Stimulated activated CD4-positive, alpha-beta T cell treated with anti-CD3 and anti-CD28 coated beads, Interleukin-1b, Interleukin-23, amount 100 ng/mL, for 24 hours (primary cell): ENCODE measurements at places on chromosomes 13 and 19.

- peak; percentile 9 for DNase-seq
Observed at GRCh38 chr19:53977991-53978731, 13.3 kb upstream of the CACNG6 start.

GRCh38 chr19:55087542-55087901, 11.9 kb downstream of the EPS8L1 start:
- DNase-seq: no peak

DNA sequence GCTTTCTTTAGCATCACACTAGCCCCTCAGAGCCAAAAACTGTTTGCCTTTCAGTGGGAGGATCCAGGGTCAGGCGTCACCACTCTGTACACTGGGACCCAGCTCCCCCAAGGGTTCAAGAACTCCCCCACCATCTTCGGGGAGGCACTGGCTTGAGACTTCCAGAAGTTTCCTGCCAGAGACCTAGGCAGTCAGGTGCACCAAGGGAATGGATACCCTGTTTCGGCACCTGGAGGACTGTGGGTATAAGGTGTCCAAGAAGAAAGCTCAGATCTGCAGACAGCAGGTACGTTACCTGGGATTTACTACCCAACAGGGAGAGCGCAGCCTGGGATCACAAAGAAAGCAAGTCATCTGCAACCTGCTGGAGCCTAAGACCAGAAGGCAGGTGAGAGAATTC, 603.0 kb downstream of the UQCRFS1 start:
- DNase-seq: no peak

GRCh38 chr19:37329686-37330085, 41.2 kb upstream of the ZNF527 start:
- no peak for DNase-seq

DNA sequence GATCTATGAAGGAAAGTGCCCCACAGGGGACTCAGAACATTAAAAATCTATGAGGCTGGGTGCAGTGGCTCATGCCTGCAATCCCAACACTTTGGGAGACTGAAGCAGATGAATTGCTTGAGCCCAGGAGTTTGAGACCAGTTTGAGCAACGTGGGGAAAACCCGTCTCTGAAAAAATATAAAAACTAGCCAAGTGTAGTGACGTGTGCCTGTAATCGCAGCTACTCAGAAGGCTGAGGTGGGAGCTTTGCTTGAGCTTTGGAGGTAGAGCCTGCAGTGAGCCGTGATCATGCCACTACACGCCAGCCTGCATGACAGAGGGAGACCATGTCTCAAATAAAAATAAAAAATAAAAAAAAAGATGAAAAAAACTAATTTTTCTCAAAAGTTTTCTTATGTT, 1070.6 kb downstream of the PCDH9 start:
- DNase-seq: no peak

- no peak for DNase-seq
Observed at GRCh38 chr13:40116008-40116407, 460.5 kb downstream of the COG6 start.

- peak; percentile 75 for DNase-seq
Observed at GRCh38 chr19:53879140-53880081, 2.6 kb upstream of the PRKCG start.

GRCh38 chr13:28100150-28101121, at the start of gene FLT3:
Gene FLT3, minus strand, starts transcription at chr13:28100576. Its CDS starts 66 bp downstream, at chr13:28100510.
- DNase-seq: peak; percentile 30

DNA sequence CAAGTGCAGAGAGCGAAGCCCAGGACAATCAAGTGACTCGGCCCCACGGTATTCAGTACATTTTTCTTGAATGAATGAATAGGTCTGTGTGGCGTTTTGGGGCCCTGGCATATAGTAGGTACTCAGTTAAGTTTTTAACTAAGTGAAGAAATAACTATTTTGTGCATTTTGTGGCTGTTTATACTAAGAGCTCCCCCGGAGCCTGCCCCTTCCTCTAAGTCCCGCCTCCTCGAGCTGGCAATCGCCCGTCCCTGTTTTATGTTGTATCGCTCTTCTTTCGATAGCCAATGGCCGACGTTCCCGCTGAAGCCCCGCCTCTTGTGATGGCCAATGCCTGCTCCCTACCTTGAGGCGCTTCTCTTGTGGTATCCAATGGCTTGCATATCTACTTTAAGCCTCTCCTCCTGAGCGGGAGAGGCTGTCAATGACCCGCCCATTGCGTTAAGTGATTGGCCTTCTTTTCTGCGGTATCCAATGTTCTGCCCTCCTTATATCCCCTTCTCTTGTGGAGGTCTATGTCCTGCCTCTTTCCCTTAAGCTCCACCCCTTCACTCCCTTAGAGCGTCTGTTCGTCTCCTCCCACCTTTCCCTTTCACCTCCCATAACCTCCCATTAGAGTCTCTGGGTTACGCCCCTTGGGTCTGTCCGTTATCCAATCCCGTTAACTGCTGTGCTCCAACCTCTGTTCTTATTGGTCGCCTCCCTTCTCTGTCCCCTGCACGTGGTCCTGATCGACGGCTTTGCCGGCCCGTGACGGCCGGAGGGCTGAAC, 509 bp upstream of the HDGFL2 start:
- peak; percentile 92 for DNase-seq

GRCh38 chr13:99972190-99972731, 694 bp upstream of the ZIC5 start:
- no peak for DNase-seq

GRCh38 chr13:21328201-21328600, 130.9 kb downstream of the ZDHHC20 start:
- DNase-seq: no peak

GRCh38 chr19:48469934-48470680, 938 bp downstream of the CYTH2 start:
- DNase-seq: no peak

DNA sequence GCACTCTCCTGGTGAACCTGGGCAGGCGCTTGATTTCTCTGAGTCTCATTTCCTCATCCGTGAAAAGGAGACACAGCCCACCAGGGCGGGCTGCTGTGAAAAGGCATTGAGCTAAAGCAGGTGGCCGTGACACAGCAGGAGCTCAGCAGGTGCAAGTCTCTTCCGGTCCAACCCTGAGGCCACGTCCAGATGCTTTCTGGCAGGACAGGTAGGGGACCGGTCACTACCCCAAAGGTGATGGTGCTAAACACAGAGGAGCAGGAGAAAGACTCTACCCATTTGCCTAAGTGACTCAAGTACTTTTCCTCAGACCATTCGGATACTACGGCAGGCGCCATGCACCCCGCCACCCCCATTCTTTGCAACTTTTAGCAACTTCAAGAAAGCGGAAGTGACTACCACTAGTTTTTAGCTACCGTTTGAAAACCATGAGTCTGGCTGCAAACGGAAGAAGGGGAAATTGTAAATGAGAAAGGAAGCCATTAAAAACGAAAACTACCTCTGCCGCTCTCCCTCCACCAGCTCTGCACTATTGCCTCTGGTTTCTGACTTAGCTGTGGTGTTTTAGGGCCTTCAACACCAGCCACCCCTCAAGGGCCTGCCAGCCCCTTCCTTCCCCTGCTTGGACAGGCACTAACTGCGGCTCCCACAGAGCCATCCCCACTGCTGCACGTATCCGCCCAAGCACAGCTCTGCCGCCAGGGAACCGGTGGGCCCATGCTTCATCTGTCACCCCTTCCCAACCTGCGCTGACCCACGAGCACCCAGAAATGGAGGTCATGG, 4.8 kb downstream of the PPP6R1 start:
- DNase-seq: no peak

DNA sequence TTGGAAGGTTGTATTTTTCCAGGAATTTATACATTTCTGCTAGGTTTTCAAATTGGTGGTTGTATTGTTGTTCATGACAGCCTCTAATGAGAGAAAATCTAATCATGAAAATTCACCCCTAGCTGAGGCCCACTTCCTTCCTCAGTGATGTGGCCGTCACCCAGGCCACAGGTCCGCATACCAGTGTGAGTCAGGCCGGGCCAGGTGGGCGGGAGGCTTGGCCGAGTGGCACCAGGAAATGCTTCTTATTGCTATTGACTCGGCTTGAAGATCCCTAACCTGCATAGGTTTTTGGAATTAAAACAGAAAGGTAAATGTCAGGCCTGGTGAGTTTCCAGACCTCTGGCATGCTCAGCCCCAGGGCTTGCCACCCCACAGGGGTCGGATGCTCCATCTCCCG, 88.7 kb downstream of the SCGB2B2 start:
- DNase-seq: no peak

DNA sequence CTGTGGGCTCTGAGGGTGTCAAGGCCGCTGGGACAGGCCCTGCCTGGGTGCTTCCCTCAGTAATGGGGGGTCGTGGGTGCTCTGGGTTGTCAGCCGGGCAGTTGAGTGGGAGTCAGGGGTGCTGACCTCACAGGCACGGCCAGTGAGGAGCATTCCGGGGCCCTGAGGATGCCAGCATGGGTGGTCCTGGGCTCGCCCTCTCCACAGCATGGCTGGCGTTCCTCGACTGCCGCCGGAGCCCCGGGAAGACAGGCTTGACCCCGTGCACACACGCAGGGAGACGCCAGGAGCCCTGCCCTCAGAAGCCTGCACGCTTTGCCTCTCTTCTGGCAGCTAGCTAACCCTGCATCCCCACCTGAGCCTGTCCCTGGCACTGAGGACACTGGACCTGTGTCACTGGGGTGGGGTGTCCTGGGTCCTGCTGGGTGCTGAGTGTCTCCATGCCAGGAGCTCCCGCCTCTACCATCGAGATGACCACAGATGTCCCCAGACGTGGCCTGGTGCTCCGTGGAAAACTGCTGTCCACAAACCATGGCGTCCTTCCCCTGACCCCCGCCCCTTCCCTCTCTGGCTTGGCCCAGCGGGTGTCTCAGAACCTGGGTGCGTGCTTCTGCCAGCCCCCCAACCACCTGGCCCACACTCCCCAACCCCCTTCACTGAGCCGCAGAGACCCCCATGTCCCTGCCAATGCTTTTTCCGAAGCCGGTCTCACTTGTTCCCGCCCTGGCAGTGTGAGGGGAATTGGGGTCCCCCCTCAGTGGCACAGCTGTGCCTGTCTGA, 4.4 kb upstream of the NDUFS7 start:
- DNase-seq: no peak

DNA sequence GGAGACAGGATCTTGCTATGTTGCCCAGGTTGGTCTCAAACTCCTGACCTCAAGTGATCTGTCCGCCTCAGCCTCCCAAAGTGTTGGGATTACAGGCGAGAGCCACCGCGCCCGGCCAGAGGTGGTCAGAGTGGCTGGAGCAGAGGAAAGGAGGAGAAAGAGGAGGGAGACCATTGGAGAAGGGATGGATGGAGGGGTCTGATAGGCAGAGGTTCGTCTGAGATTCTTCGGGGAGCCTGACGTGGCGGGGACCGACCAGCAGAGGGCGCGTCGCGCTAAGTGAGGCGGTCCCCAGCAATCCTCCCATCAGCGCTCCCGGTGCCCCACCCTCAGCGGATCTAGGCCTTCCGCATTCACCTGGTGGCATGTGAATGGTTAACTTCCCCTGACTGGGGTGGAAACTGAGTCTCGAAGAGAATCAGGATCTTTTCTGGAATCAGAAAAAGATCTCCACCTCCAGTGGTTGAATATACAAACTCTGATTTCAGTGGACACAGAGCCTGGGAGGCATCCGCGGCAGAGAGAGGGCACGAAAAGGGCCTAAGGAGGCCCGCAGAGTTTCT, 8.8 kb downstream of the GTPBP3 start:
- DNase-seq: peak; percentile 77

- DNase-seq: no peak
Observed at GRCh38 chr13:63175536-63175935, 1759.9 kb upstream of the PCDH20 start.

- no peak for DNase-seq
Observed at GRCh38 chr19:53624771-53625545, 6.8 kb upstream of the DPRX start.

GRCh38 chr19:366205-366783, 21.7 kb upstream of the MIER2 start:
- DNase-seq: no peak

DNA sequence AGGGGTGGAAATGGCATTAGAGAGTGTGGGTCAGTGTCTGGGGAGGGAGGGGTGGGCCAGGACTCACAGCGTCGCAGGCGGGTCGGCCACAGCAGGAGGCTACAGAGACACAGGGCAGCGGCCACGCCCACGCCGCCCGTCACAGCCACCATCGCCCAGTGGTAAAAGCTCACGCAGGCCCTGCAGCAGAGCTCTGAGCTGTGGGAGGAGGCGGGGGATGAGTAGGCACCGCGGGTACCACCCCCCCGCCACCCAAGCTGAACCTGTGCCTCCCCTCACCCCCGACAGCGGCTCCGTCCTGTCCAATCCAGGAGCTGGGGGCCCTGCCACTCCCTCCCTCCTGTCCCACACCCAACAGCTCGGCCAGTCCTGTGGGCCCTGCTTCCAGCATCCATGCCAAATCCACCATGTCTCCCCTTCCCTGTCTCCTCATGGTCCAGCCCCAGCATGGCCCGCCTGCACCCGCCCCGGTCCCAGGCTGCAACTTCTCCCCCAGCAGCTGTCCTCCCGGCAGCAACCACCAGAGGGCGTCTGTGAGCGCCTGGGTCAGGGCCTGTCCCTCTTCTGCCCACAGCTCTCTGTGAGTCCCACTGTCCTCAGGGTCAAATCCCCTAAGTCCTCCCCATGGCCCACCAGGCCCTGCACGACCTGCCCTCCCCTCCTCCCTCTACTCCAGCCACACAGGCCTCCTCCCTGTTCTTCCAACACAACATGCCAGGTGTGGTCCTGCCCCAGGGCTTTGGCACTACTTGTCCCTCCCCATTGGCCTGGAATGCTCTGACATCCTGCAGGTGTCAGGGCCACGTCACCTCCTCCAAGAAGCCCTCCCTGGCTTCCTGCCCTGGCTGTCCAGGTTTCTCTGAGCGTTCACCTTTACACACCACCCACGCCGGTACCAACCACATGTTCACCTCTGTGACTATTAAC, 6.0 kb downstream of the TEKTIP1 start:
- peak; percentile 83 for DNase-seq

- DNase-seq: peak; percentile 60
Observed at GRCh38 chr19:35557539-35558399, 5.7 kb downstream of the ATP4A start.

DNA sequence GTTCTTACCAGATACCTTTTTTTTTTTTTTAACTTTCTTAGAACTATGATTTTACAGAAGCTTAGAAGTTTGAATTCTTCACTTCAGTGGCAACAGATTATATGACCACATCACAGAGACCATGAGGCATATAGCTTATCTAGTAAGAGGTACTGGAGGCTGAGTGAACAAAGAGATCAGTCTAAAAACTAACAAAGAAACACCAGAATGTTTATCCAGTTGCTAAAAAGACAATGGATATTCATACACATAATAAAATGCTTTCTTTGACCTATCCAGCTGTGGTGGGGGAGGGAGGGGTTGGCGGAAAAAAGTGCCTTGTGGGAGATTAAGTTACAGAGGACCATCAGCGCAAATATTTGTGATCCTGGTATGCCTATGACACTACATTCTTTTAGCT, 34.7 kb upstream of the SLITRK6 start:
- no peak for DNase-seq
